Cardiac muscle cell (in vitro differentiated cells and primary cell): ENCODE measurements at places on chromosomes 3 and 15. TPM values are rescaled to one million over a fixed set of nuclear protein-coding genes. Genes with fewer than 3 reads are reported as not detected.
A peak's percentile ranks its signal among the peaks of the same experiment; 100 is the strongest.

- peak; percentile 18 for DNase-seq
Observed at GRCh38 chr3:192843119-192843518, 74.5 kb downstream of the MB21D2 start.

- no peak for DNase-seq
Observed at GRCh38 chr3:197701841-197702240, 34.9 kb downstream of the RUBCN start.

Gene RYR3
- total RNA-seq, result 0.39 and 0.42 TPM in 2 replicates

- DNase-seq, result no peak
Observed at GRCh38 chr3:117499189-117499870, 789.8 kb downstream of the TUSC7 start.

Gene B4GALT4
- total RNA-seq, result 34.0 and 36.3 TPM in 2 replicates

DNA sequence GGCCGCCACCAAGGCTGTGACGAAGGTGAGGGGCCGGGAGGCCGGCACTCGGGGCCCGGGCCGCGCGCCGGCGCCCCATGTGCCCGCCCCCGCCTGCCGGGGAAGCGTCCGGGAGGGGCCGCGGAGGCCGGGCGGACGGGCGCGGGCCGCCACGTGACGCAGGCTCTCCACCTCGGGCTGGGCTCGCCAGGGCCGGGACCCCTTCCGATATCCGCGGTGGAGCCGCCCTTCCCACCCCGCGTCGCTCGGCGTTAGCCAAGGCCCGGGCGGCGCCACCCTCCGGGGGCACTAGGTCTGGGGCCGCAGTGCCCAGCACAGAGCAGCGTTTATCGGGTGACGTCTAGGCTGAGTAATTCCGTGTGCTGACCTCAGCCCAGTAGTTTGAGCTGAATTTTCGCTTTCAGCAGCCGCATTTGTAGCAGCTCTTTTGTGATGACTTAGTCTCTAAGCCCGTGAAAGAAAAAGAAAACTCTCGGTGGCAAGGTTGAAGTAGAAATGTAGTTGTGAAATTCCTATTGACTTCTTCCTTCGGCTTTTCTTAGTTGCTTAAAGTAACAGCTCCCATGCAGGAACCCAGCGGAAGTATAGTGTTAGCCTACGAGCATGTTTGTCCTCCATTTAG, 885 bp downstream of the CDV3 start:
- DNase-seq, result peak; percentile 87

- DNase-seq, result no peak
Observed at GRCh38 chr3:149414557-149415231, 37.2 kb upstream of the TM4SF1 start.

DNA sequence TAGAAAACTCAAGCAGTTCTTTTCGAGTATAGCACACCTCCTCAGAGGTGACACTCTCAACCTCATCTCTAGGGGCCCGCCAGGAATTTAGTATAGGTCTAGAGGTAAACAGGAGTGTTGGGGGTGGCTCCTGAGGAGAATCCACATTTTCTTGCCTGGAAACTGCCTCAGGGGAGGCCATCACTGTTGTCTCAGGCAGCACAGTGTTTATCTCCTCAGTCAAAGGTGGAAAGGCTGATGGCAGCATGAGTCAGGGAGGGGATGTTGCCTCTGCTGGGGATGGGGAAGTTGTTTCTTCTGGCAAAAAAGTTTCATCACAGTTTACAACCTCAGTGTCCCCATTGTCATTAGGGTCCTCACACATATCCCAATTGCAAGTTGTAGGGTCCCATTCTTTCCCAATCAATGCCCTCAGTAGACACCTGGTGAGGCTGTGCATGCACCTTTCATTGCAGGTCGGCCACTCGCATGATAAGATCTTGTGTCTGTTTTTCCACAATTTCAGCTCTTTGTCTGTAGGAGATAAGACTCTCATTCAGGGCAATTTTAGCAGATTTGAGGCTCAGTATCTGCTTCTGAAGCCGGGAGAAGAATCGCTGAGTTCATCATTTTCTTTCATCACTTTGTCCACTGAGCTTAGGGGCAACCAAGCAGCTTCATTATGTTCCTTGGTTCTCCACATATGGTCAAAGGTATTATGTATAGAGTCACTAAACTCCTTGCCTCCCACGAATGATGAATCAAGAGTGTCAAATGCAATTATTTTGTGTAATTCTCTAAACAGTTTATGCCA, 25.8 kb downstream of the NAALADL2 start:
- no peak for DNase-seq

Gene CLPX
- total RNA-seq, result 37.5 and 55.2 TPM in 2 replicates

DNA sequence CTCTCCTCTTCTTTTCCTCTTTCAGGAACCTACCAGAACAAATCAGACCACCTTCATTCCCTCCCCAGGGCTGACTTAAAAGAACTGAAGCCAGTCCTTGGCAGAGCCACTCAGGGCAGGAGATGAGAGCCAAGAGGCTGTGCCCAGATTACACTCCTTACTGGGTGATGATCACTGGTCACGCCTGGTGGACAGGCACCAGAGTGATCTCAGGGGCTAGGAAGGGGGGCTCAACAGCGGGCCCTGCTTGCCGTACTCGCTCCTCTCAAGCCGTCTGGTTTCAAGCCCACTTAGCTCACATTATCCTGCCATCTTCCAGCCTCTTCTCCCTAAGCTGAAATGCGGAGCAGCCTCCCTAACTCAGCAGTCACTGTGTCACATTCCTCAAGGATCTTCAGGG, 1.7 kb upstream of the FAH start:
- no peak for DNase-seq

DNA sequence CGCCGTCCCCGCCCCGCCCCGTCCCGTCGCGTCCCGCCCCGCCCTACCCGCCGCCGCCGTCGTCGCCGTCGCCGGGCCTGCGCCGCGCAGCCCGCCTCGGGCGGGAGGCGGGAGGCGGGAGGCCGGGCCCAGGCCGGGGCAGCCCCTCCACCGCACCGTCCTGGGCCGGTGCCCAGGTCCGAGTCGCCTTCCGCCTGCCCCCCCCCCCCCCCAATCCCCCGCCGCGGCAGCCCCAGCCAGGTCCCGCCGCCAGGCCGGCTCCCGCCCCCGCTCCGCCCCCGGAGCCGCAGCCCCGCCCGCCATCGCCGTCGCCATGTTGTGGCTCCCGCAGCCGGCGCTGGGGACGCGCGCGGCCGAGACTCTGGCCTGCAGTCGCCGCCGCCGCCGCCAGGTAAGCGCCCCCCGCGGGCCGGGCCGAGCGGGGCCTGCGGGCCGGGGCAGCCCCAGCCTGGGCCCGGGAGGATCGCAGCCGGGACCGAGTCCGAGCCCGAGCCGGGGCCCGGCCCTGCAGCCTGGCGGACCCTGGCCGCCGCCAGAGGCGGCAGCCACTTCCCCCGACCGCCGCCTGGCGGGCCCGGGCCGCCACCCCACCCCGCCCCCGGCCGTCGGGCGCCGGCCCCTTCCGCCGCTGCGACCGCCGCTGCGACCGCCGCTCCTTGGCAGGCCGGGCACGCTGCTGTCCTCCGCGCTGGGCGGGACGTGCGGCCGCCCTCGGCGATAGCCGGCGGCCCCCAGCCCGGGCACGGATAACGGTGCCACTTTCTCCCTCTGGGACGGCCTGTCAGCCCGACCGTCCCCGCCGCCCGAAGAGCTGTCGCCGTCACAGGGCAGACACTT, at the start of gene ZNF592:
Gene ZNF592 (plus strand): TSS at position 319 of the 837 bp plus-strand sequence. CDS start 34,084 bp downstream, outside the sequence.
- DNase-seq, result peak; percentile 90

DNA sequence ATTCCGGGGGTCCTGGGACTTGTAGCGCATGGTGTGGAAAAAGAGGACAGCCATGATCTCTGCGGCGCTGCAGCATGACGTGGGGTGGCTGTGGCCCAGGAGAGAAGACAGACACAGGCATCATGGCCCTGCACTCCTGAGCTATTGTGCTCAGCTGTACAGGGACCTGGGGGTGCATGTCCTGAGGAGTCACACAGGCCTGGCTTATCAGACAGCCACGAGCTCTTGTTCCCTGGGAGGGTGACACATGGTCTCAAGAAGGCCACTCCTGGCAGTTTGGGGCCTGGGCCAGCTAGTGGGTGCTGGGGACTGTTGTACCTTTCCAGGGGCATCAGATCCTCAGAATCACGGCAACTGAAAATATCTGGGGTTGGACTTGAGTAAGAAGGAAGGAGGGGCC, 13.7 kb downstream of the TKT start:
- no peak for DNase-seq

GRCh38 chr3:112871735-112872134, 25.1 kb upstream of the CD200R1L start:
- no peak for DNase-seq

GRCh38 chr3:184716622-184717398, 4.9 kb upstream of the MAGEF1 start:
- peak; percentile 57 for DNase-seq

Gene EXD1
- total RNA-seq, result not detected in 2 replicates

GRCh38 chr3:55923626-55924025, 436.5 kb upstream of the WNT5A start:
- no peak for DNase-seq

Gene LPCAT4
- 95.6 and 172 TPM in 2 replicates for total RNA-seq

GRCh38 chr3:149340310-149340933, 7.0 kb upstream of the TM4SF18 start:
- peak; percentile 64 for DNase-seq

DNA sequence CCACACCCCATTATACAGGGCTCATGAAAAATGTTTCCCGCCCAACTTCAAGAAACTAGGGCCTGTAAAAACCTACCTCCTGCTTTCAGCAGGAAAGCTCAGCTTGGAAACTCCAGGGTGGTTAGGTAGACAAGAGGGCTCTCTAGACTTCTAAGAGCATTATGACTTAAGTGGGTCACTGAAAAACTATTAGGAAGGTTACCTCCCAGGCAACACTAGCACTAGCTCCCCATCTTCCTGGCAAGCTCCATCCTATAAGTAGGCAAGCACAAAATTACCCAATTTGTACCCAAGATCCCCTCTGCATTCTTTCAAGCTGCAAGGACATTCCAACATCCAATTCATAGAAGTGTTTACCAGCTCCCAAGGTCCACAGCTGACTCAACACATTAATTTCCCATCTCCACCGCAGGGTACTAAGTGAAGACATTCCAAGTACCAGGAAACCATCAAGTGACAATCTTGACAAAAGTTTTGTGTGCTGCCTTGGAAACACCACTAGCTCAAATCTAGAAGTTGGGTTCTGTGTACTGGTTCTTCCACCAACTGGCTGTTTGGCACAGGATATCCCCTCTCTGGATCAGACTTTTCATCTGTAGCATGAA, 46.9 kb downstream of the WNT5A start:
- no peak for DNase-seq

Gene ABHD5
- total RNA-seq, result 4.3 and 7.1 TPM in 2 replicates

DNA sequence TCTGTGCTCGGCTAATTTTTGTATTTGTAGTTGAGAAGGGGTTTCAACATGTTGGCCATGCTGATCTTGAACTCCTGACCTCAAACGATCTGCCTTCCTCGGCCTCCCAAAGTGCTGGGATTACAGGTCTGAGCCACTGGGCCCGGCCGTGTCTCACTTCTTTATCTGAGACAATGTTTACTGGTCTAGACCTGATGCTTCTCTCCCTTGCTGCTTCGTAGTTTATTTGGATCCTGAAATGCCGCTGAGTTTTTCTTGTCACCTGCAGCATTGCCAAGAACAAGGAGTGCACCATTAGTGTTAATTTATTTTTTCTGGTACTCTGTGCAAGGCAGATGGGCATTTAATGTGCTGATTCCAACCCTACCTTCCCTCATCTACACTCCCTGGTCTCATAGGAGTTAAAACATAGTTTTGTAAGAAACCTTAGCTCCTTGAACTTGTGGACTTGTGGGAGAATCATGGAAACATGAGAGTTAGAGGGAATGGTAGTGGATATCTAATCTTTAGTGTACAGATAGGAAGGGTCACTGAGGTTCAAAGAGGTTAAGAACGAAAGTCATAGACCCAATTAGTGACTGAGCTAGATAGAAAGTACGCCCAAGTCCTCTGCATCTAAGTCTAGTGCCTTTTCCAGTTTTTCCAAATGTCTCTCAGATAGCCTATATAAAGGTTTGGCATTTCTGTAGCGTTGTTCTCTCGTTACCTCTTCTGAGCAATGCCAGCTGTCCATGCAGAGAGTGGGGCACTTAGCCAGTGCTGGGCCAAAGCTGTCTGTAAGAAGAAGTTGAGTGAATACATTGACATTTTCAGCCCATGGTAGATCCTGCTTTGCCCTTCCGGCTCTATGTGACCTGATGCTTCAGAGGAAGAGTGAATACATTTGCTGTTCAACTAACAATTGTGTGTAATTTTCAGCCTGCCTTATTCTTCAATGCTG, 244.1 kb downstream of the LPP start:
- DNase-seq, result peak; percentile 66

GRCh38 chr15:92505611-92506010, 111.9 kb downstream of the ST8SIA2 start:
- no peak for DNase-seq

DNA sequence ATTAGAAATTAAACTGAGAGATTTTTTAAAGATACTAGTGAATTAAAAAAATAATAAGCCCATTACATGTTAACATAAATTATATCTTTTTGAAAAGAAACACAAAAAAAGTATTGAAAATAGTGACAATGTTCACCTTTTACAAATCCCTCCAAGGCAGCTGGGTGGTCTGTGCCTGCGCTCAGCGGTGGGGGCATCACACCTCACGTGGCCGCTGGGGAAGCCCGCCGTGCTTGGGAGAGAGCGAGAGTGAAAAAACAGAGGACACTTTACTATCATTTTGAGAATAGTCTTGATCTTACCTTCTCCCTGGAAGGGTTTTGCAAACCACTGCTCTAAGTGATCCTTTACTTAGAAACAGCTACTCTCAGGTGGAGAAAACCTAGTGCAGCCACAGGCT, 76.9 kb downstream of the CRTC3 start:
- DNase-seq, result no peak

- no peak for DNase-seq
Observed at GRCh38 chr15:26981492-26981891, 10.5 kb downstream of the GABRG3 start.

DNA sequence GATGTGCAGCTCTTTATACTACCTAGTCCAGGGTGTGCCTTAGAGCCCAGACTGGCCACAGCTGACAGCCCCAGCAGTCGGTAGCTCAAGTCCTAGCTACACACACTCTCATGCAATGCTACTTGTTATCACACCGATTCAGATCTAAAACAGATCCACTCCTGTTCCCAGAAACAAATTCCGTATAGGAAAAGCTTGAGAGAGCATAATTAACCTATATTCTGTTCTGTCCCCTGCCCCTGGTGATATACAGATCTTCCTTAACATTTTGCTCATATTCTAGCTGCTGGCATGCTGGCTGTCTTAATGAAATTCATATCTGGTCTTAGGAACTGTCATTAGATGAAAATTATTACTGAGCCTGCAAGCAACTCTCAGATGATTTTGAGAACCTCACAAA, 204.3 kb downstream of the SOX2 start:
- DNase-seq, result no peak

DNA sequence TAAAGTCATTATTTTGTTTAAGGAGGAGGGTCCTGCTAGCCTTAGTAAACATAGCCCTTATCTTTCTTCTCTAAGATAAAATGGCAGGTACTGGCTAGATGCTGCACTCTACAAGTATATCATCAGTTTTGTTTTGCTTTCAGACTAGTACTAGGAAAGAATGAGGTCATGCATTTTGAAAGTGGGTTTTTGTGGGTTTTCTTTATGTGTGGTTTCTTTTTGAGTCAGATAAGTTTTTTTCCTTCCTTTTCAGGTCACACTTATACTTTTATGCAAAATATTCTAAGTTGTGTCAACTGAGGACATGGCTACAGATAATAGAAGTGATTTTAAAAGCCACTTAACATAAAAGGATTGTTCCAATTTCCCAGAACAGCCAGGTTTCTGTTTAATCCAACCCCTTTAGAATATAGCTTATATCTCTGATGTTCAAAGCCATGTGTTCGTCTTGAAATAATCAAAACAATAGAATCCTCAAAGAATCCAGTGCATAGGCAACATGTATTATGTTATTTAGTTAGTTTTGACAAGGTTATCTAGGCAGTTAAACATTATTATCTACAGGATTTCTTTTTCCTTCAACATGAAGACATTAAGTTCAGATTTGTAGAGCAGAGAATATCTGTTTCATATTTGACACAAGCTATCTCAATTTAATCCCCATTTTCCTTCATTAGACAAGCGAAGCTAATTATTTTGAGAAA, 406.2 kb downstream of the RBMS3 start:
- no peak for DNase-seq
